ENCODE measurements at places on chromosomes 13 and 19.
A peak's percentile ranks its signal among the peaks of the same experiment; 100 is the strongest.

GRCh38 chr19:2270423-2271233 lies 11.3 kb downstream of the PEAK3 start:
- DNase-seq = peak; percentile 36

DNA sequence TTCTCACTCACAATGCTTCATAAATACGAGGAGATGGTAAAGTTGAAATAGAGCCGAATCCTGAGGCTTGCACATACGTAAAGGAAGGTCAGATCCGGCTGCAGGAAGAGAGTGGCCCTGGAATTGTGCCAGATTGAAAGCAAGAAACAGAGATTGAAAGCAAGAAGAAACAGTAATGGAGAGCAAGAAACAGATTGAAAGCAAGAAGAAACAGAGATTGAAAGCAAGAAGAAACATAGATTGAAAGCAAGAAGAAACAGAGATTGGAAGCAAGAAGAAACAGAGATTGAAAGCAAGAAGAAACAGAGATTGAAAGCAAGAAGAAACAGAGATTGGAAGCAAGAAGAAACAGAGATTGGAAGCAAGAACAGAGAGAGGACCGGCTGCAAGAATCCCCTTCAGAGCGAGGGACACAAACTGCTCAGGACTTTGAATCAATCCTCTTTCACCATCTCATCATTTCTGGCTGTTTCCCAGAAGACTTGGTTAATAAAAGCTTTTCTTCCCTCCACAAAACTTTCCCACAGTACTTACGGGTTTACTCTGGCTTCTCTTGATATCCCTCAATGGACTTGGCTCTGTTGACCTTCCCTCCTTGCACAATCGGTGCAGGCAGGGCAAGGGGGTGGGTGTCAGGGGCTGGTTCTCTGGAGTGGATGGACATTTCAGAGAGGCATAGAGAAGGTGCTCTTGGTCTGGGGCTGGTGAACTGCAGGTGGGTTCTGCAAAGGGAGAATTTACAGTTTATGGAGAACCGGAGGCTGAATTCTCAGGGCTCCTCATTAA lies 25.5 kb downstream of the OR7A5 start:
- no peak for DNase-seq

DNA sequence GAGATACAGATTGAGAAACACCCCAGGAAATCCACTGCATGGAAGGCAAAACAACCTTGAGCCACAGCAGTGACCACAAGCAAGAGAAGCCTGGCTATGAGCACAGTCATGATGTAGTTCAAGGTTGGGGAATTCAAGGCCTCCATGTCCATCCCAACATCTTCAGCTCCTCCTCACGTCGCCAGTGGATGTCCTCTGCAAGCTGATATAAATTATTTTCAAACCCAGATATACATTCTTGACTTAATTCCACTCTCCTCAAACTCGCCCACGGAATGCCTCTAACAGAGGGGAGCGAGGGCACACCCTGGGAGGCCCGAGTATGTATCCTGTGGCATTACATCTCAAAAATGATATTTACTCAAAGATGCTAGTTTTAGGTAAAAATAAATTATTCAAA lies 105.5 kb downstream of the SHISA2 start:
- DNase-seq = no peak

DNA sequence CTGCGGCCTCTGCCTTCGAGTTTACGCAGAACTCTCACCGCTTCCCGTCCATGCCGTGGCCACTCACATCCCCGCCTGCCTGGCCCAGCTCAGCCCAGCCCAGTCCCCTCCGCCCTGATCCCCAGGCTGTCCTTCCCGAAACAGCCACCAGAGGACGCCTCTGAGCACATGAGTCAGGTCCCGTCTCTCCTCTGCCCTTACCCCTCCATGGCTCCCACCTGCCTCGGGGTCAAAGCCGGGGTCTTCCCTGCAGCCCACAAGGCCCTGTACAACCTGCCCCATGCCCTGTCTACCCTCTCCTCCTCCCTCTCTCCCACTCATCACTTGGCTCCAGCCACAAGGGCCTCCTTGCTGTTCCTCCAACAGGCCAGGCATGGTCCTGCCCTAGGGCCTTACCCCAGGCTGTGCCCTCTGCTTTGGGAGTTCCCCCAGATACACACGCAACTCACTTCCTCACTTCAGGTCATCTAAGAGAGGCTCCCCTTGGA lies 8.1 kb upstream of the SEMA6B start:
- no peak for DNase-seq

DNA sequence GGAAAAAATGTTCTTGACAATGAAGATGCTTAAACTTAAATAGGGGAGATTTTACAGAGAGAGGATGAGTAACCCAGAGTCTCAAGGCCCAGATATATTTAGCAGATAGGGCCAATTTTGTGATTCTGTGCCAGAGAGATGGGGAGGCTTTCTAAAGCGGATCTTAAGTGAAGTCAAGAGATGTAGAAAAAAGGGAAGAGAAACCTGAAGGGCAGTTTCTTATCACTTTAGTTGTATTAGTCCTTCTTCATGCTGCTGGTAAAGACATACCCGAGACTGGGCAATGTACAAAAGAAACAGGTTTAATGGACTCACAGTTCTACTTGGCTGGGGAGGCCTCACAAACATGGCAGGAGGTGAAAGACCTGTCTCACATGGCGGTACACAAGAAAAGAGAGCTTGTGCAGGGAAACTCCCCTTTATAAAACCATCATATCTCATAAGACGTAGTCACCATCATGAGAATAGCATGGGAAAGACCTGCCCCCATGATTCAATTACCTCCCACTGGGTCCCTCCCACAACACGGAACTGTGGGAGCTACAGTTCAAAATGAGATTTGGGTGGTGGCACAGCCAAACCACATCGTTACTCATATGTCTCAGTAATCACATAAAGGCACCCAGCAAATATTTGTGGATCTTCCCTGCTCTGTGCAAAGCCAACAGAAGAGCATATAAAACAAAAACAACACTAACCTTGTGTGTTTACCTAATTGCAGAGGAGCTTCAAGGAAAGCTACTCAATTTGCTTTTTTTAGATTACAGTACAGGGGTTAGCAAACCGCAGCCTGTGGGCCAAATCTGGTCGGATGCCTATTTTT lies 102.6 kb upstream of the MYCBP2 start:
- no peak for DNase-seq

DNA sequence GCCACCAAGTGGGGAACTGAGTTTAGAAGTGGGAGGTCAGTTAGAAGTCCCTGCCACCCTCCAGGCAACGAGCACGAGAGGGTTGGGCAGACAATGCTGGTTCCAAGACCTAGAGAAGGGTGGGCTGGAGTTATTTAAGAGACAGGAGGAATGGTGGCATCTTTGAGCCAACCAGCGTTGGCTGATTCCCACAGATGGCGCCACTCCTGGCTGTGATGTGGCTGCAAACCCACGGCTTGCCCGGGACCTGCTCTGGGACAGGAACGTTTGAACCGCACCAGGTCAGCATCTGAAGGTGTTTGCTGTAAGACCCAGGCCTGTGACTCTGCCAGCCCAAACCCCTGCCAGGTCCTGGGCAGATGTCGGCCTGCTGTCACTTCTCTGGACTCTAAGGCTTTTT lies 42.8 kb downstream of the BICRA start:
- DNase-seq = no peak

GRCh38 chr19:39823686-39824085 lies 10.3 kb downstream of the DYRK1B start:
- DNase-seq = no peak

- DNase-seq = peak; percentile 48
Observed at GRCh38 chr13:35841060-35841521, 290.1 kb downstream of the DCLK1 start.

DNA sequence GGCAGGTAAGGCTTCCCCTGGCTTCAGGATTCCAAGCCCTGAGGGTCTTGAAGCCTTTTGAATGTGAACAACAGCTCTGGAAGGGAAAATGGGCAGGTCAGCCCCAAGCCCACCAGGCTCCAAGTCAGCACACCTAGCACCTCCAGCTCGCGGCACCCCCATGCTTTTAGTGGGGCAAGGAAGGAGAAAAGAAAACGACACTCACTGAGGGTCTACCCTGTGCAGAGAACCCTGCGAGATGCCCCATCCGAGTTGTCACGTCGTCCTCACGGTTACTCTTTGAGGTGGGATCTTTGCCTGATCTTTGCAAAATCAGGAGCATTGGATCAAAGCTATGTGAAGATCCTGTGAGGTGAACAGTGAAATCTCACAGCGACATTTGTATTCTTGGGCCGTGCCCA lies 5.7 kb upstream of the F10 start:
- no peak for DNase-seq

DNA sequence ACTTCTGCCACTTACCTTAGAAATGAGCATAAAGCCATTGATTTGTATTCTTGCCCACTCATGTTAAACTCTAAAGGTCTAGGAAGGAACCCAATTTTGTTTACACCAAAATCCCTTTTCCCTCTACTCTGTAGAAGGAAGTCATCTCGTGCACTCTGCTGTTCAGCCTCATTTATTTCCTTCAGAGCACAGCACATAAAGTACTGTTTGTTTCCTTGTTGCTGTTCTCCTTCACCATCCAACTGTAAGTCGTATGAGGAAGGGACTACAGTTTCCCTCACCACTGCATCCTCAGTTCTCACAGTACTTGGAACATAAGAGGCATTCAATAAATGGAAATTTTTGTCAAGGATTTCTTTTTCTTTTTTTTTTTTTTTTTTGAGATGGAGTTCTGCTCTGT lies 24.6 kb downstream of the CDADC1 start:
- no peak for DNase-seq

DNA sequence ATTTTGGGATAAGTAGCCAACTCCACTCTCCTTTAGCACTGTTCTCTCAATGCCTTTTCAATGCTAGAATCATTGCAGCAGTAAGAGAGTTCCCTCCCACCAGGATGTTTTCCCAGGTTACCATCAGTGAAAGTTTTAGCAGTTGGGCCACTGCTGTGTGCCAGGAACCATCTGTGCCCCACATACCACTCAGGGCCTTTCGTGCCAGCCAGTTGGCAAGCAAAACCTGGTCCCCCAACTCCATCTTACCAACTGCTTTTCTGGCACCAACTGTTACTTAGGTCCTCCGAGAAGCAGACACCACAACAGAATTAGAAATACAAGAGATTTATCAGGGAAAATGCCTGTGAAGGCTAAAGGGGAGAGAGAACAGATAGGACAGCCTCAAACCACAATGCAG lies 533.4 kb upstream of the NBEA start:
- DNase-seq = no peak

GRCh38 chr13:99972190-99972731 lies 694 bp upstream of the ZIC5 start:
- DNase-seq = no peak

- no peak for DNase-seq
Observed at GRCh38 chr13:99273128-99273527, 14.9 kb upstream of the GPR18 start.

- DNase-seq = no peak
Observed at GRCh38 chr13:31394506-31394905, 194.7 kb downstream of the B3GLCT start.

DNA sequence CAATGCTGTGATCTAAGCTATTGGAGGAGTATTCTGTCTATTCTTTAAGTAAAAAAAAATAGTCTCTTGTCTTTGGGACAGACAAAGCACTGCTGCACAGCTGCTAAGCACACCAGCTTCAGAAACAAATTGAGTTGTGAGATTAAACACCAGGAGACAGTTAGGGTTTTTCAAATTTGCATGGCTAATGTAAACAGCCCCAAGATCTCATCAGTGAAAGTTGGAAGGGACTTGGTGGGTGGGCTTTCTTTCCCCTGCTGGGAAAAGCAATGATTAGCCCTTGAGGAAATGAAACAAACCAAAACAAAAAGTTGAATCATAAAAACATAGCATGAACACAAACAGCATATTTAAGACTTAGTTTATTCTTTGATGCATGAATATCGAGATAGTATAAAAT lies 143.6 kb upstream of the SLITRK1 start:
- no peak for DNase-seq

GRCh38 chr13:101346942-101347728 lies 69.2 kb downstream of the NALCN start:
- no peak for DNase-seq
